ENCODE measurements at places on chromosomes 5 and 9.

- no peak for DNase-seq
These were observed 37.7 kb downstream of the SAR1B start for GRCh38 chr5:134594797-134595457.

GRCh38 chr5:90529939-90530677, 724 bp upstream of the LYSMD3 start:
- no peak for DNase-seq

GRCh38 chr9:114674798-114675540, 7.0 kb downstream of the TEX48 start:
- DNase-seq = no peak

DNA sequence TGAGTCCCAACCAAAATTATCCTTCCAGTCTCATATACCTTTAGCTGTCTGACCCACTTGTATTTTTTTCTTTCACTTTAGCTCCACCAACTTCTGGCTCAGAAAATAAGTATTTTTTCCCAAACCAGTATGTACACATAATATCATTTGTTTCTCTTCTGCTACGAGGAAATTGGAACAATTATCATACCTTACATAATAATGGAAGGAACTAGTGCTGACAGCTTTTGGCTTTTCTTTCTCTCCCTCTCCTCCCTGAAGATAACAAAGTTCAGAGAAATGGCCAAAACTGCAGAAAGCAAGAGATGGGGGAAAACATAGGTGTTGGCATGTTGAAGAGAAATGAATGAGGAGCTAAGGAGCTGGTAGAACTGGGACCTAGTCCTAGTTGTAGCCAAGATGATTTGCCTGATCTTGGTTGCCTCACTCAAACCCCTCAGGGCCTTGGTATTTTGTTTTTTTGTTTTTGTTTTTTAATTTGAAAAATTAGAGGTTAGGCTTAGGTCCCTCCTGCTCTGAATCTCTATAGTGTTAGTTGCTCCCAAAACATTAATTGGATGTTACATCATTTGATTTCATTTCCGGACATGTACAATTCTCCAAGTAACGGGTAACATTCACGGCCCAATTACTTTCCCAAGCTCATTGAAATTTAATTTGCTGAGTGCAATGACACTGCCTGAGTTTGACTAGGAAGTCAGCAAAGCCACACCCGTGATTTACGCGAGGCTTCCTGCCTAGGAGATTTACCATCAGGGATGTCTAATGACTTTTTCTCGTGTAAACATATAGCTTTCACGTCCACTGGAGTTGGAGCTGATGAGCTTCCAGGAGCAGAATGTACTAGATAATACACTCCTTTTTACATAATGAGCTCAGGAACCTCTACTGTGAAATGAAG, 291.6 kb downstream of the TLE1 start:
- DNase-seq = no peak

- DNase-seq = no peak
These were observed at the start of gene IFNW1 for GRCh38 chr9:21141427-21141882. TSS of gene IFNW1 (minus strand) at chr9:21141832. CDS start at chr9:21141570, 262 bp downstream.

DNA sequence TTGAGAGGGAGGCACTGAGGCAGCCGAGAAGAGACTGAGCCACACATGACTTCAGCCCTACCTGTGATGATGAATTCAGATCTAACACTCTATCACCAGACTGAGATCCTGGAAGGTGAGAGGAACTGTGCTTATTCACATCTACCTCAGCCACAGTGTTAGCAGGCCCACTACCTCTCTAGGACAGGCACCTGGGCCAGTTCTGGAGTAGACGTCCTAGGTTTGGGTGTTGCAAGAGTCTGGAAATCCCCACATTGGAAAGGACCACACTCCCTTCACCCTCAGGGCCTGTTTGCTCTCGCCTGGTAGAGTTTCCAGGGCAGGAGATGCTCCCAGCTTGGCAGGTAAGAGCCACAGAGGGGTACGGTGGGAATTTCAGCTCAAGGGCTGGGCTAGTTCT, 113.8 kb upstream of the CCL21 start:
- no peak for DNase-seq

- no peak for DNase-seq
These were observed 149.7 kb upstream of the FBXL17 start for GRCh38 chr5:108531367-108532128.

DNA sequence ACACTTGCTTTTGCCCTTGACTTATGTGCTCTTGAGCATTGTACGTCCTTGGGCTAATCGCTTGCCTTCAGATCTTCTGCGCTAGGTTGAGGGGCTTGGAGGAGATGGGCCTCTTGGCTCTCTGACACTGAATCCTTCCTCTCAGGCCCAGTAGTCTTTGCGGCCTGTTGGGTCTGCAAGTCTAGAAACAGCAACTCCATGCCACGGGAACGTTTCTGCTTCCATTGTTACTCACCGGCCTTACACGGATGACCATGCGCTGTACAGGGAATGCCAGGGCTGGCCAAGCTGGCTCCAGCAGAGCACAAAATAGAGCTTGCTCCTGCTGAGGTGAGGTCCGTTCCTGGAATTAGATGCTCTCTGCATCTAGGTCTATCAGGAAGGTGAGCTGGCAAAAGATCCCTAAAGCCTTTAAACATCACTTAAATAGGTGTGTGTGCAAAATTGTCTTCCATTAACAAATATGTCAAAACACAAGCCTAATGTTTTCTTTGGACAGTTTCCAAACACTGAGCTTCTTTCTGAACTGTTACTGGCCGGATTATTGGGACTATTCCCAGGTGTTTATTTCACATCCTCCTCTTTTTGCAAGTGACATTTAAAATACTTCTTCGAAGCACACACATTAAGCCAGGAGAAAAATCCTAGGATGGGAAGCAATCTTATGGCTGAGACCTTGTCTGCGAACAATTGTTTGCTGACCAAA, 29.7 kb downstream of the DAPK1 start:
- DNase-seq = no peak

DNA sequence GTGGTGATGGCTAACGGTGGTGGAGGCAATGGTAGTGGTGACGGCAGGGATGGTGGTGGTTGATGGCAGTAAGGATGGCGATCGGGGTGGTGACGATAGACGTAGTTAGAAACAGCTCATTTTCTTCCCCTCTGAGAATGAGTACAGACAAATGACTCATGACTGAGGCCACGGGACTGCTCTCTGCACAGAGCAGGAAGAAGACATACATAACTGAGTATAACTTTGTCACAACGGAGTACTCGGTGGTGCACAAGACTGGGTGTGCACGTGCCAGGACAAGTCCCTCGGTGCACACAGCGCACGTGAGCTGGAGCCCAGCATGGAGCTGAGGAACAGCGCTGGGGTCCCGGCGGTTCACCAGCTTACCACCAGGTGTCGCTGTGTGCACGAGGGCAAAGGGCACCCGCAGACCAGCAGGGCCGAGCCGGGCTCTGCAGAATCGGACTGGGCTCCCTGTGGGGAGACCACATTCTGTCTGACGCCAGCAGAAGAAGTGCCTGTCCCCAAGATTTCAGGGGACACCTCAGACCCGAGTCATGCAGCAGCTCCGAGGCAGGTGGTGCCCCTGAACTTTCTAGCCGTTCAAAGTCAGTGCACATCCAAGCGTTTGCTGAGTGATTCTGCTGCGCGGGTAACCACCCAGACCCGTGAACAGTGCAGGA, 188.6 kb downstream of the FSTL4 start:
- no peak for DNase-seq

GRCh38 chr5:172719211-172719610, 51.8 kb downstream of the DUSP1 start:
- DNase-seq = no peak

- no peak for DNase-seq
These were observed 7.2 kb downstream of the RC3H2 start for GRCh38 chr9:122897969-122898368.

All from hypothalamus (tissue), 51 donors.